Right hindlimb (tissue), 1 donor: ENCODE measurements at places on chromosomes 13 and 19.

GRCh38 chr19:46963093-46963734 is 56.4 kb upstream of the NPAS1 start:
- DNase-seq = no peak

GRCh38 chr13:44426461-44426860 is 52.8 kb downstream of the SERP2 start:
- no peak for DNase-seq

DNA sequence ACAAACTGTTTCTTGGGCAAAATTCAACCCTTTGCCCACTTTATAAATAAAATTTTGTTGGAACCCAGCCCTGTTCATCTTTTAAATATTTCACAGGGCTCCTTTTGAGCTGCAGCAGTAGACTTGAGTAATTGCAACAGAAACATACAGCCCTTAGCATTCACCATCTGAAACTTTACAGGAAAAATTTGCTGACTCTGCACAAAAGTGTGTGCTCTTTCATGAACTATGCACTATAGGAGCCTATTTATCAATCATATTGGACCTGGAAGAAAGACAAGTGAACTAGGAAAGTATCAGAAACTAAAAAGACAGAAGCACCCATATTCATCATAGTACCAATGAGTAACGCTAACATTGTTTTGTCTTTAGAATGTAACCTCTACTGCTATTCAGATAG is 406.9 kb upstream of the SLC10A2 start:
- DNase-seq = no peak

DNA sequence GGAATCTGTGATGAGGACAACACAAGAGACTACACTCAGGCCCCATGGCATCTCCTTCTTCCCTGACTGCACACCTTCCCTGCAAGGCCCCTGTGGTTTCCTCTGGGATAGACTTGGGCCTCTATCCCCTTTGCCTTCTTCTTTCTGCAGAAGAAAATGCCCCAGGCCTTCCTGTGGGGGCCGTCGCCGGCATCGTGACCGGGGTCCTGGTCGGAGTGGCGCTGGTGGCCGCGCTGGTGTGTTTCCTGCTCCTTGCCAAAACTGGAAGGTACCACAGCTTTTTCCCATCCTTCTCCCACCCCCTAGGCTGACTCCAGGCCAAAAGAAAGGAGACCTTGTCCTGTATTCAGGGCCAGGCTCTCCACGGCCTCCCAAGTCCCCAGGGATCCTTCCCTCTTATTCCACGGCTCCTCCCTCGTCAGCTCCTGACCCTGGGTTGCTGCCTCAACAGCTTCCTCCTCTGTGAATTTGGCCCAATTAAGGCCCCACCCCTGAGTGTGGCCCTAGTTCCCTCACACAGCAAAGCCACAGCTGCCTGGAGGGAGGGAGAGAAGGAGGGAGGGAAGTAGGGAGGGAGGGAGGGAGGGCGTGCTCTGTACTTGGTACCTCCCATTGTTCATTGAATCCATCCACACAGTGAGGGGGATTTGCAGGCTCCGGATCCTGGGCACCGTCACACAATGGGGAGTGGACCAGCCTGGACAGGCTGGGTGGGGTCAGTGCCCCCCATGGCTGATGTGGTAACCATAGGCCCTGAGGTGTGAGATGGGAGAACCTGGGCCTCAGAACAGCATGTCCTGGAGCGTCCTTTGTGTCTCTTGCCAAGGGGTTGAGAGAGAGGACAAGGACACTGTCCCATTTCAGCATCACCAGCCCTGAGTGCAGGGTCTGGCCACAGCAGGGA is 12.5 kb downstream of the CEACAM3 start:
- DNase-seq = no peak

DNA sequence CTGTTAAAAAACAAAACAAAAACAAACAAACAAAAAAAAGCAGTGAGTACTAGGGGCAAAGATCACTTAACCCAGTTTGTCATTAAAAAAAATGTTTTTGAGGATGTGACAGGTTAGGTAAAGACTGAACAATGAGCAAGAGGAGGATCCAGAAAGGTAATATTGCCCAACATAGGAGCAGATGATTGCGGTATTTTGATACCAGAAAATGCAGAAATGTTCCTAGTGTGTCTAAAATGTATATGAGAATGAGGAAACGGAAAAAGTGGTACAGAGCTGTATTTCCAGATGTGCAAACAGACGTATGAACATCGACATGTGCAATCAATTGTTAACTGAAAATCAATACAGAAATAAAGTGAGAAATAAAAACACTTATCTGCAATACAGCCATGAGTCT is 4.9 kb upstream of the LILRA4 start:
- no peak for DNase-seq

GRCh38 chr19:2848616-2849015 is 7.3 kb downstream of the ZNF555 start:
- DNase-seq = peak; percentile 72

GRCh38 chr13:65597839-65598818 is 1632.0 kb downstream of the PCDH9 start:
- no peak for DNase-seq

DNA sequence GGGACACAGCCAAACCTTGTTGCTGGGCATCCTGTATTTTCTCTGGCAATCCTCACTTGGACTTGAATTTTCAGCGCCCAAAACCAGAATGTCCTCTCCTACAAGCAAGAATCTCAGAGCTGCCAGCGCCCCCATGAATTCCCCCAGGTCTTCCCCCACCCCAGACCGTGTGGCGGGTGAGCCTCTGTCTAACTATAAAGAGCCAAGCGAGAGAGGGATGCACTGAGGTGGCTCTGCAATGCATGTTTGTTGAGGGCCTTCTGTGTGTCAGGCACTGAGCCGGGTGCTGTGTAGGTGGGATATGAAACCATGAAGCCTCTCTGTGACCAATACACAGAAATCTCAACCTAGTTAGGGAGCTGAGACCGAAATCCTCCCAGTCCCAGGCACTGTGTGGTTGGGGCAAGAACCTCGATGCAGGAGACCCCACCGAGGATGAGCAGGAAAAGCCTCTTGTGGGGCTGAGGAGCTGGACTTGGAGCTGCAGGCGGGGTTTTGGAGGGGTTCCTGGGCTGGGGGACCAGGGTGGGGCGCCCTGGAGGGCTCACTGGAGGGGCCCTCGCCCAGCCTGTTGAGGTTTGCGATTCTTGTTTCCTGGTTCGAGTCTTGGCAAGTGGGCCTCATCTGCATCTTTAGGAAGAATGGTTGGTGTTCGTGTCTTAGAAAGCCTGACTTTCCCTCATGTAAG is 12.4 kb upstream of the PROZ start:
- no peak for DNase-seq

- DNase-seq = no peak
Measured at GRCh38 chr13:84491952-84492351, 609.7 kb upstream of the SLITRK1 start.

DNA sequence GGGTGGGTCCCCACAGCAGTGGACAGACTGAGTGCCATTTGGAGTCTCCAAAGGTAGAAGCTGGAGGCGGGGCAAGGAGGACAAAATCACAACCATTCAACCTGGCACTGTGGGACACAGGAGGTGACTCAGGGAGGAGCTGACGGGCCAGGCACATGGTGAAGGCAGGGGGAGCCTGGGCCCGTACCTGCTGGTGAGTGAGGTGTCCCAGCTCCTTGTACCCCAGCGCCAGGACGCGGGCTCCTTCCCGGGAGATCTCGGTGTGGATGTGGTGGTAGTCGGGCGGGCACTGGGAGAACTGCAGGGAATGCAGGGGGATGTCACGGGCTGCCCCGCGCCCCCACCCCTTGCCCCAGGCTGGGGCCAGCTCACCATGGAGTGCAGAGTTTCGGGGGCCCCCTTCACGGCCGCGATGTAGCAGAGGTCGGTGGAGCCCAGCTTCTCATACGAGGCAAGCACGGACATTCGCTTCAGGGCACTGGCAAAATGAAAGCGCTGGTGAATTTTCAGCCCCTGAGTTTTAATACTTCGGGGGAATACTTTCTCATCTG is 9.8 kb downstream of the ATP13A1 start:
- peak; percentile 15 for DNase-seq

GRCh38 chr13:65943024-65943423 is 1287.1 kb downstream of the PCDH9 start:
- DNase-seq = no peak

- no peak for DNase-seq
Measured at GRCh38 chr13:95209109-95209508, 92.1 kb downstream of the ABCC4 start.

GRCh38 chr19:43265664-43266025 is 3.7 kb downstream of the PSG9 start:
- no peak for DNase-seq

- peak; percentile 55 for DNase-seq
Measured at GRCh38 chr13:35978607-35979316, 152.4 kb downstream of the DCLK1 start.
